ENCODE measurements at places on chromosomes 5 and 9. TPM values are rescaled to one million over a fixed set of nuclear protein-coding genes. Genes with fewer than 3 reads are reported as not detected.
A peak's percentile ranks its signal among the peaks of the same experiment; 100 is the strongest.

DNA sequence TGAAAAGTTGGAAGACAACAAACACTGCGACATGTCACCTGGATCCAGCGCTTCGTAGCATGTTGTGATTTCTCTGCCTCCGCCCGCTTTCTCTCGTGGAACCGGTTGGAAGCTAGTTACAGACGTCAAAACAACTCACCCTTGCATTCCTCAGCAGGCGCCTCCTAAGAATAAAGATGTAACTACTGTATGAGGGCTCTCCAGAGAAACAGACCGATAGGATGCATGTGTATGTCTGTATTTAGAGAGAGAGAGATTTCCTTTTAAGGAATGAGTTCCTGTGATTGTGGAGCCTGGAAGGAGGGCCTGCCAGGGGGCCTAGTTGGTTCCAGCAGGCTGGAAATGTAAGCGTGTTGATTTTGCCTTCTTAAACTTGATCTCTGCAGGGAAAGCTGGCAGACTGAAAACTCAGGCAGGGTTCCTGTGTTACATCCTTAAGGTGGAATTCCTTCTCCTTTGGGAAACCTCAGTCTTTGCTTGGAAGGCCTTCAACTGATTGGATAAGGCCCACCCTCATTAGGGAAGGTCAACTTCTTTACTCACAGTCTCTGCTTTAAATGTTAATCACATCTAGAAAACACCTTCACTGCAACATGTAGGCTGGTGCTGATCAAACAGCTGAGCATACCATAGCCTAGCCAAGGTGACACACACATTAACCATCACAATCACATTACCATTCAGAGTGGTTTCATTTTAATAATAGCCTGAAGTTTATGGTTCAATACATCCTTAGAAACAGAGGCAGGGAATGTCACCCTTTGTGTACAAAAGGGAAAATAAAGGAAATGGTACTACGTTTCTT is 163.8 kb downstream of the SYK start:
- DNase-seq, result peak; percentile 77

The PCDHA1 gene
- total RNA-seq, result not detected

The IL3 gene
- total RNA-seq, result not detected

The VCAN gene
- 33.3 TPM for total RNA-seq

The MRPS30 gene
- total RNA-seq, result 89.0 TPM

All from lower leg skin (tissue), 4 donors.